ENCODE measurements at places on chromosomes 4 and X.

GRCh38 chrX:15646543-15646942 is 18.1 kb downstream of the CLTRN start:
- DNase-seq = no peak

- no peak for DNase-seq
These were observed 37.1 kb upstream of the INPP4B start for GRCh38 chr4:142883040-142883832.

DNA sequence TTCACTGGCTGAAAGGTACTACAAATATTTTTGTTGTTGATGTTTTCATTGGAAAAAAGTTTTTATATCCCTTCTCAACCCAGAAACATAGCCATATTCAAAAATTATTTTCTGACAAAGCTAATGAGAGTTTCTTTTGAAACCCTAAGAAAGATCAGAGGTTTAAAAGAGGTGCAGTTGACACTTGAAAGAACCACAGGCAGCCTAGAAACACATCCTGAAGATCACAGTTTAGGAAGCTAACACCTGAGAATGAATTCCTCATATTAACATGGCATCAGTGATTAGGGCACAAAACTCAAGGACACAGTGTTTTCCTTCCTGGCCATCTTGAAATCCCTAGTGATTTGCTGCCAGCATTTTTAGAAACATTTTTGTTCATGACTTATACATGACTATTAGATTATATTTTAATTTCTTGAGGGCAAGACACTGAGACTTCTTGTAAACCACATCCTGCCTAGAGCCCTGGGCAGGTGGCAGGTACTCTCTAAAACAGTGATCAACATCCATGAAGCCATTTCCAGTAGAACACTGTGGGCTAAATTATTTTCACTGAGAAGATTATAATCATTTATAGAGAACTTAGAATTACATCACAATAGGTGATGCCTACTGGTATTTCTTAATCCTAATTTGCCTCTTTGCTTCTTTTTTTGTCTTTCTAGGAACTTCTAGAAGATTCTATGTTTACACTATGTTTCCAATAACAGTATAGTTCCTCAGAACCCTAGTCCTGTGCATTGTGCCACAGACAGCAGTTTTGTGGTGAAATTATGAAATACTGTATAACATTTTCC is 80.0 kb downstream of the ARSJ start:
- DNase-seq = no peak

GRCh38 chrX:72003811-72004750 is 93.4 kb downstream of the NHSL2 start:
- DNase-seq = no peak

GRCh38 chr4:2284934-2285612 is 23.2 kb upstream of the MXD4 start:
- no peak for DNase-seq

- no peak for DNase-seq
These were observed 60.2 kb upstream of the PGAM4 start for GRCh38 chrX:78029663-78030062.

DNA sequence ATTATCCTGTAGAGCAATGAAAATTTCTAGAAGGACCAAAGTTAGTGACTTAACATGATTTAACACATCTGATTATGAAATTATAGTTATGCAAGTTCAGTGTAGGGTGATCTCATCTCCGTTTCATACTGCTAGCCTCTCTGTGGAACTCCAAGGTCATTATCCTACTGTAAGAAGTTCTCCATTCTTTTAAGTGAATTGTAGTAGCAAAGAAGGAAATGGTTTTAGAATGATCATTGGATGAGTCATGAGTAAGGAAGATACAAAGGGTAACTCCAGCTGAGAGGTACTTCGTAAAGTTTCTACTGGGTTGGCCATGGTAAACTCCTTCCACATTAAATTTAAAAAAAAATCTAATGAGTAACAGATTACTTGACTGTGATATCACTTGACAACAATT is 215.0 kb upstream of the GIMD1 start:
- no peak for DNase-seq

GRCh38 chr4:118282692-118283091 is 70.1 kb downstream of the PRSS12 start:
- DNase-seq = no peak

DNA sequence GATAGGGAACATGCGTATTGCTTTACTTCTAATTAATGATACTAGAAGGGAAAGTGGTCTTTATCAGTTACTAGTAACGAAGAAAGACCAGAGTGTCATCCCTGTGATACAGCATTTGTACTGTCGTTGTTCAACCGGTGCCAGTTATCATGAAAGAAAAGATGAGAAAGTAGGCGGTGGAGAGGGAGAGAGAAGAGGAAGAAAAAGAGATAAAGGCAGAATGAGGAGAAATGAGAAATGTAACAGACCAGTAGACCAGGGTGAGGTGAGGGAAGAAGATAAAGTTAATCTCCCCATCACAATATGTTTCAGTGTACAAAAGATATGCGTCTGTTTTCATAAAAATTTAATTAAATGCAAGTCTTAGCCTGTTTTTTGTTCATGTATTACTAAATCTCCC is 135.2 kb upstream of the HPGD start:
- no peak for DNase-seq

- no peak for DNase-seq
These were observed 18.6 kb downstream of the BLTP1 start for GRCh38 chr4:122170775-122171174.

DNA sequence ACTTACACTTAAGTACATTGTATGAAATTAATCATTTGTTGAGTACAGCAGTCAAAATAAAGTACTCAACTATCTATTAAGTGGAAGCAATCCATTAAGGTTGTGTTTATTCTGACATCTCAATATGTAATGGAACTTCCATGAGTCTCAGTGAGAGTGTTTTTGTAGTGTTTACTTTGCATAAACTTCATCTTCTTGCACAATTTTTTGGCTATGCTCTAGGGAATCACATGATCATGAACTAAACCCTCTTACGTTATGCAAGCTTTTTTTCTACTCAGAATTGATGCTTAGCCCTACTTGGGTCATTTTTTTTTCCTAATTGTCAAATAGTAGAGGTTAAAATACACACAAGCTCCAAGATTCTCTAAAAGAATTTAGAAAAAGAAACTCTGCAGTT is 21.1 kb upstream of the PIGA start:
- no peak for DNase-seq

DNA sequence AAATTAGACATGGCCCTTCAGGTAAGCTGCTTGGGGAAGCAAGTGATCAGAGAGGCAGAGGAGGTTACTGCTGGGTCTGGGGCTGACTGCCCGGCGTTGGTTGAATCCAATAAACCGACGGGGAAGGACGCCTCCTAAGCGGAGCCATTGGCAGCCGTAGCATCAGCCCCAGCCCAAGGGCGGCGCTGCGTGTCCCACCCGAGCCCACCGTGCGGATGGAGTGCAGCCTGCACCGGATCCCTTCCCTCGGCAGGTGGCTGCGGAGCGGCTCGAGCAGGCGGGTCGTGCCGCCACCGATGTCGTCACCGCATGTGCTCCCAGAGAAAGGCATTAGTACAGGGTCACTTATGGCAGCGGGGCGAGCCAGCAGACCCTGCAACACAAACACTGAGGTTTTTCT is 82.1 kb downstream of the ALPK1 start:
- no peak for DNase-seq

GRCh38 chr4:139582044-139582443 is 26.0 kb upstream of the SETD7 start:
- DNase-seq = no peak

DNA sequence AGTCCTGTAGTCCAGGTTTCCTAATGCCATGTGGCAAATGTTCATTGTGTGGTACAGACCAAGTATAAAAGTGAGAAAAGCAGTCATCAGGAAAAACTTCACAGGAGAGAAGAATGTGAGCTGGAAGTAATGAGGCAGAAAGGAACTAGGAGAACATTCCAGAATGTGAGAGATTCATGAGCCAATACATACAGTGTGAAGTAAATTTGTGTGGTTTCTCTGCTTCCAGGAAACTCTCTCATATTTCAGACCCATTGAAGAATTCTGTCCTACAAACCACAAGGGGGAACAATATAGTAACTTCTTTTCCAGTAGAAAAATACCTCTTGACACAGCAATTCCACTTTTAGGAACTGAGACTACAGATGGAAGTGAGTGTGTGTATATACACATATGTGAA is 136.5 kb downstream of the RNF150 start:
- no peak for DNase-seq

DNA sequence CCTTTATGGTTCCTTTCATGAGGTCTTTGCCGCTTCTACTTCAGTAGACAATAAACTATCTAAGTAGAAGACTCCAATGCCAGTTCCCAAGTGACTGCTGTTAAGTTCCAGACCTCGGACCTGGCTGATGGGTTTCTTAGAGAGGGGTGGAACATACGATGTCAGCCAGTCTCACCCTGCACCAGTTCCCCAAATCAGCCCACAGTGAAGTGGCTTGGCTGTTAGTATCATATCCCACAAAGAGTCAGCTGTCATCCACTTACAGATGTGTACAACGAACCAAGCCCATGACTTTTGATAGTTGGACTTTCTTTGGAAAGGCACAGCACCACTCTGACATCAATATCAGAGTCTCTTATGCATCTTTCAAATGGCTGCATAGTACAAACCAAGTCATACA is 8.1 kb upstream of the KLHL34 start:
- DNase-seq = no peak

GRCh38 chr4:118180776-118181175 is 146.5 kb downstream of the NDST3 start:
- DNase-seq = no peak

- no peak for DNase-seq
These were observed 61.2 kb upstream of the AFAP1 start for GRCh38 chr4:8000721-8001491.

DNA sequence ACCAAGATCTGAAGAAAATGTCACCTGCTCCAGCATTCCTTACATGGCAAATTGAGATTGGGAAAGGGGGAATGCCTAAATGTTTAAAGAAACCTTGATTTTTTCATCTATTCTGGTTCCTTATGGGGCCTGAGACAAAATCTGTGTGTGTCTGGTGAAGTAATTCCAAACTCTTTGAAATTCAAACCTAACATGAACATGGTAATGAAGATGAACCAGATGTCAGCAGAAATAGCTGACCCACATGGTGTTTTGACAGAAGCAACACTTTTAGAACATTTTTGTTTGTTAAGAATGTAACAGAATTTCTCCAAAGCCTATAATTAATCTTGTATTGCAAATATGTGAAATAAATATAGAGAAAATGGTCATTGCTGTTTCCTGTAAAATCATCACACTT is 133.0 kb downstream of the PARM1 start:
- DNase-seq = no peak

- no peak for DNase-seq
These were observed 127.4 kb upstream of the FTHL17 start for GRCh38 chrX:31199056-31199839.

DNA sequence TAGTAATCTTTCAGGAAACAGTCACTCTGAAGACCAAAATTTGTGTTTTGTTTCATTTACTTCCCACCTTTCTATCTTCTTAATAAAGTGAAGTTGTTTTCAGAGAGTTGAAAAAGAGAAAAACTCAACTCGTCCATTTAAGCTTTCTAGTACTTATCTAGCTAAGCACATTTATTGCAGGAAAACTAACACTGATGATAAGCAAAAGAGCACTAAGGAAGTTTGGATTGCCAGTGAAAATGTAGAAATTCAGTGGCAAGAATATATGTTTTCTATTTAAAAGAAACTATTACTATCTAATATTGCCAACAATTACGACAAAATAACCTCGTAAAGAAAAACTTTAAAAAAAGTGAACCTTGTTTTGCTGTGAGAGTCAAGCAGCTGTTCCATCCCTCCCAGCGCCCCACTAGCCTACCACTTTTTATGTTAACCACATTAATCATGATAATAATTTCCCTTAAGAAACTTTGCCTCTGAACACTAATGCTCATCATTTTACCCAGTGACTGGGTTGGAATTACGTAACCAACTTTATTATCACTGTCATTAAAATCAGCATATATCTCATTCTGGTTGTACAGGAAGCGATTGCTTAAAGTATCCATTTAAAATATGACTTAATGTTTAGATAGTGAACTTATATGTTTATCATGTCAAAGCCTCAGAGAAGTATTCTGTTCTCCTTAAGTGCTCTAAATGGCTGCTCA is 24.8 kb downstream of the SPRY1 start:
- DNase-seq = no peak

DNA sequence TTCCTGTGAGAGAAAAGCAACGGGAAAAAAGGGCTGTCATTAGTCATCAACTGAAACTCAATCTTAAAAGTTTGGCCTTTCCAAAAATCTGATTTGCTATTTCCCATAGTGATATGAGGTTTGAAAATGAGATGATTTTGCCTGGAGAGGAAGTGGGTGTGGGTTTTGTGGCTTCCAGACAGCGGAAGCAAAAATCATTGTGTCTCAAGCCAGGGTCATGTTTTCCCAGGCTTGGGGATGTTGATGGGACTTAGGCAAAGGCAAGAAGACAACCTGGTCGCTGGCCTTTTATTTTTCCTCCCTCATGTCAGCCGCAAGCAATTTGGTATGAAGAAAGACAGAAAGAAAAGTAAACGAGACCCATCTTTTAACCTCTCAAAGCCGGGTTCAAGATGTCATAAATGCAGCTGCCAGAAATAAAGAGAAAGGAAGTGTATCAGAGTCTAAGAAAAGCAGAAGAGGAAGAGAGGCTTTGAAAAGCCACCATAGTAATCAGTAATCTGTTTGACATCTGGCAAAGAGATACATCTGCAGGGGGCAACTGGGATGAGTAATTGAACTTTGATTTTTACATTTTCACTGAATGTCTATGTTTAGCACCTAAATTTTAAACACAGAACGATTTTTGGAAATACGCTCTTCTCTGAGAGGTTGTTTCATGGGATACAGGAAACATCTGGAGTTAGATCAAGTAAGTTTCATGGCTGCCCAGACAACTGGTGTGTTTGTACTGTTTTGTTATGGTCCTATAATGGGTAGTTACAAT is 521.6 kb upstream of the SLIT2 start:
- DNase-seq = no peak

DNA sequence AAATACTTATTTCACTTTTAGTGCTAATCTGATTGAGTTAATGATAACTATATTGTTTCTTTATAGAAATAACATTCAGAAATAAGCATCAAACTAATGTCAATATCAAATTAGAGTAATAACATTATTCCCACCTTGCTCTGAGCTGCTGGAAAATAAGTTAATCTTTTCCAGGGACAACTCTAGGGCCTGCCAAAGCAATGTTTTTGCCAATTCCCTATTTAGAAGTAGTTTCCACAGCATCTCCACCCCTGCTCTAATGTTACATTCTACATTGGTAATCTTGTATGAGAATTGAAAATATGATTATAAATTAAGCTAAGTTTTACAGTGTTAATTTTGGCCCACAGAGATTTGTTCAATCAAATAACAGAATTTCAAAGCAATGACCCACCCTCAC is 68.3 kb downstream of the REELD1 start:
- no peak for DNase-seq
